ENCODE measurements at places on chromosomes 5 and 9.
A peak's percentile ranks its signal among the peaks of the same experiment; 100 is the strongest.

GRCh38 chr5:33231214-33231710 is 209.5 kb upstream of the TARS1 start:
- no peak for DNase-seq

DNA sequence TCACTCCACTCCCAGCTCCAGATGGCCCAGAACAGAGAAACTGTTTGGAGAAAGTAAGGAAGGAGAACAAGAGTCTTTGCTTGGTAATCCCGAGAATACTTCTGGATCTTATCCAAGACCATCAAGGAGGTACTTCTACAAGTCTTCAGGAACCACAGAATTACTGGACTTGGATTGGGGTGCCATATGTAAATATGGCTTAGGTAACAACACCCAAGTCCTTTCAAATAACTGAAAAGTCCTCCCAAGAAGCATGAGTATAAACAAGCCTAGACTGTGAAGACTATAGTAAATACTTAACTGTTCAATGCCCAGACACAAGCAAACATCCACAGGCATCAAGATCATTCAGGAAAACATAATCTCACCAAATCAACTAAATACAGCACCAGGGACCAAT is 170.0 kb downstream of the MCTP1 start:
- no peak for DNase-seq

DNA sequence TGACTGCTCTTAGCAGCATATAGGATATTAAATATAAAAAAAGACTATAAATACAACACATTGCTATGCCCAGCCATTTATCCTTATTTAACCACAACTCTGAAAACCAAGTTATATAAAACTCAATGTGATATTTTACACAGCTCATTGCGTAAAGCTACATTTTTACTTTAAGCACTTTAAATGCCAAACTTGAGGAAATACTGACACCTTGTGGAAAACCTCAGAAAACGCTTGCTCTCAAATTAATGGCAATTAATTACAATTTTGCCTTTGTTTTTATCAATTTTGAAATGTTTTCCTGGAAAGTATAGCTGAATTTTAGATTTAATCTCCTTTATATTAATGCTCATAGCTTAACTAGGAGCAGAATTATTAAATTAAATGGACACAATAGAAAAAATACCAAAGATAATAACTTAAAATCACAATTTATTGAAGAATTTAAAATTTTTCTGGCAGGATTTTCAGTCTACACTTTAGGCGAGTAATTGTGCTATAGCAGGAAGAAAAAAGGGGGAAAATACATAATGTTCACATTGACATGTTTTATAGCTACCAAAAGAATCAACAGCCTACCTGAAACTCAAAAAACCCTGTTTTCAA is 25.2 kb upstream of the PLAC8L1 start:
- DNase-seq: no peak

GRCh38 chr5:125750861-125751186 is 672.4 kb upstream of the GRAMD2B start:
- DNase-seq: no peak

GRCh38 chr5:169788168-169788567 is 151.1 kb downstream of the DOCK2 start:
- no peak for DNase-seq

DNA sequence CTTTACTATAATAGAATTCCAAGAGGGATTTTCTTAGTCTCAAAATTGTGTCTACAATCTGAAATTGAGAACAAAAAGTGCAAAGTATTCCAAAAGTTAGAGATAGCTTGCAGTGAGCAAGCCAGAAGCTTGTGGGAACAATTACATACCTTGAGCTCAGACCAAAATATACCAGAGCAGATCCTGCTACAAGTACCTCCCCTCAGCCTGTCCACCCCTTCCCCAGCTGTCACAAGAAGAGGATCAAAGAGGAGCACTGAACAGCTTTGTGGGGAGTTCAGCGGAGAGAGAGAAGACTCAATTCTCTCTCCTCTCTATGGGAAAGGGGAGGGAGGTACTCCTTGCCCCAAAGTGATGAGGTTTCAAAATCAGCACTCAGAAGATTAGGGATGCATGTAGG is 869.2 kb upstream of the DMAC1 start:
- no peak for DNase-seq

DNA sequence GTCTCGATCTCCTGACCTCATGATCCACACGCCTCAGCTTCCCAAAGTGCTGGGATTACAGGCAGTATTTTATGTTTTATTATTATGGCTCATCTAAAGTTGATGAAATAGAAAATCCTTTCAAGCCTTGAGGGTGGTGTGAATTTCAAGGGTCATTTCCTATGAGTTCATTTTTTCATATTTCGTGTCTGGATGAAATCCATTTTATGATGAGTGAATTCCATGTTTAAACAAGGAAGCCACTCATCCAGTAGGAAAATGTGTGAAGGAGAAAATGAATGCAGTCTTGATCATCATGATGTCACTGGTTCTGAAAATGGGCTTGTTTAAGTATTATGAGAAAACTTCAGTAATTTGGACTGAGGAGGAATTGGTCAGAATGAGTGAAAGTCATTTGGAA is 74.6 kb upstream of the ZSWIM6 start:
- no peak for DNase-seq

DNA sequence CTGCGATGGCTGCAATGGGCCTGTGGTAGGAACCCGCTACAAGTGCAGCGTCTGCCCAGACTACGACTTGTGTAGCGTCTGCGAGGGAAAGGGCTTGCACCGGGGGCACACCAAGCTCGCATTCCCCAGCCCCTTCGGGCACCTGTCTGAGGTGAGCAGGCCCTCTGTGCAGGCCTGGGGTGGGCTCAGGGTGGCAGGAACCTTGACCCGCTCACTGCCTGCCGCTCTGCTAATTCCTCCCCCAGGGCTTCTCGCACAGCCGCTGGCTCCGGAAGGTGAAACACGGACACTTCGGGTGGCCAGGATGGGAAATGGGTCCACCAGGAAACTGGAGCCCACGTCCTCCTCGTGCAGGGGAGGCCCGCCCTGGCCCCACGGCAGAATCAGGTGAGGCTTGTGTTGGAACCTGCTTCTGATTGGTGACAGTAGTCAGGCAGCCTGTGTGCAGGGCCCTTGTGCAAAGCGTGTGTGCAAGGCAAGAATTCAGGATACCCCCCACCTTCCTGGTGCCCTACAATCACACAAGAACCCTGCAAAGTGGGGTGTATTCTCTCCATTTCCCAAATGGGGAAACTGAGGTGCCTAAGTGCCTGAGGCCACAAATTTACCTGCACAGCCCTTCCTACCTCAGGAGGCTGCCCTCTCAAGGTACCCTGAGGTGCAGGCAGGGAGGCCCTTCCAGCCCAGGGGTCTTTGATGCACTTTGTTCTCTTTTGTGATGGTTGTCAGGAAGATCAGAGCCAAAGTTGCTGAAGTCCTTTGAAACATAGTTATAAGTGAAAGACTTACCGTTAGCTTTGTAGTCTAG is 3.4 kb downstream of the SQSTM1 start:
- no peak for DNase-seq

GRCh38 chr5:31427013-31427723 is 104.7 kb downstream of the DROSHA start:
- no peak for DNase-seq

GRCh38 chr5:159855476-159856191 is 60.6 kb upstream of the ADRA1B start:
- DNase-seq: no peak

- no peak for DNase-seq
Measured at GRCh38 chr9:101352892-101353463, 31.8 kb downstream of the BAAT start.

- no peak for DNase-seq
Measured at GRCh38 chr9:132882616-132883015, 3.9 kb downstream of the SPACA9 start.

DNA sequence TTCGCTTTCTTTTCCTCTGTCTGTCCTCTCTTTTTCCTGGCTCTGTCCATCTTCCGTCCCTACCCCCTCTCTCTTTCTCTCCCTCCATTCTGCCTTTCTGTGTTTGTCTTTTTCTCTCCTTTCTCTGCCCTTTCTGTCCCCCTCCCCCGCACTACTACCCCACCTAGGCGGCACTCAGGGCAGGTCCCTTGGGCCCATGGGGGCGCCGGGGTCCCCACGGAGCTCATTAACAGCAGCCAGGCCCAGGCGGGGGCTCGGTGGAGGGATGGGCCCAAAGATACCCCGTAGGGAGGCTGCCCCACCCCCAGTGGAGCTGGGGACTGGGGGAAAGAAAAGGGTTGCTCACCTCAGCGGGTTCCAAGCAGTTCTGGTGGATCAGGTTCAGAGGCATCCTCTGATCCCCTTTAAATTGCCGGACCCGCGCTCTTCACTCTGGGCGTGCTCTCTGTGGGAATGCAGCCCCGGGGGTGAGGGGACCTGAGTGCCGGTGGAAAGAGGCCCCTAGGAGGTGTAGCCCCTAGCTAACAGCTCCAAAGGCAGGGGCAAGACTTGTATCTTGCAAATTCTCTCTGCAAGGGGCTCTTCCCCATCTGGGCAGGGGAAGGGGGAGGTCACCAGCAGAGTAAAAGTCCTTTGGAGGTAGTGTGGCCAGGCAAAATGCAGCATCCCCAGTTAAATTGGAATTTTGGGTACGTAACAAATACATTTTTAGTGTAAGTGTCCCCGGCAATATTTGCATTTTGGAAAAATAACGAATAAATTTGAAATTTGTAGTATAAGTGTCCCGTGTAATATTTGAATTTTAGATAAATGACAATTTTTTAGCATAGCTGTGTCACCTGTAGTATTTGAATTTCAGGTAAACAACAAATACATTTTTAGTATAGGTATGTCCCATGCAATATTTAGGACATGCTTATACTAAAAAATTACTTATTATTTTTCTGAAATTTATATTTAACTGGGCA is 7.4 kb downstream of the LHX2 start:
- DNase-seq: no peak

DNA sequence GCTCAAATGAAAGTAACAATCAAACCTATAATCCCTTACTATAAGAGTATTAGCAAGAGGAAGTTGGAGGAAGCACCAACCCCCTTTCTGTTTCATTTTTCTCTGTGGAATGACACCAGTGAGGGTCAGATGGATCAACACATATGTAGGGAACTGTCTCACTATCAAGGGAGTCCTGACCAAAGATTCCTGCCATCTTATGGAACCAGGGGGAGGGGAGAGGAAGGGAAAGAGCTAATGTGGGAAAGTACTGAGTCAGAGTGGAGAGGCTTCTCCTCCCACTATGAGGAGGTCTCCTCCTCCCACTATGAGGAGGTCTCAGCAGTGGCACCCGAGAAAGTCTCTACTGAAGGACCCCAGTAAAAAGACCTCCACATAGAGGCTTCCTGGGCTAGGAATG is 73.3 kb upstream of the PCSK1 start:
- no peak for DNase-seq

DNA sequence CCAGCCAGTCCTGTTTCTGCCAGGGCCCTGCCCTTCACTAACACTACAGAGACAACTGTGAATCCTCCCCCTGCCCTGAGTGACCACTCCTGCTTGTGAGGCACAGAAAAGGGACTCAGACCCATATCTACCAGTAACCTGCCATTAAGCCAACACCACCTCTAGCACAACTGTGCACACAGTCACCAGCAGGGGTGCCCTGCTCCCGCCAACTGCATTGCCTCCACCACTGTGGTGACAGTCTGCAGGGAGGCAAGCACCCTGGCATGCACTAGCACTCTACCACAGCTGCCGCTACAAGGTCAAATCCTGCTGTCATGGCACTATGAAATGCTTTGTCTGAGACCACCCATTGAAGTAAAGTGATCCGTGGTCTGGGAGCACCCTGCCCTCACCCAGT is 1028.5 kb upstream of the CDH9 start:
- DNase-seq: no peak

GRCh38 chr9:78118742-78119473 is 87.3 kb upstream of the GNAQ start:
- DNase-seq: no peak

DNA sequence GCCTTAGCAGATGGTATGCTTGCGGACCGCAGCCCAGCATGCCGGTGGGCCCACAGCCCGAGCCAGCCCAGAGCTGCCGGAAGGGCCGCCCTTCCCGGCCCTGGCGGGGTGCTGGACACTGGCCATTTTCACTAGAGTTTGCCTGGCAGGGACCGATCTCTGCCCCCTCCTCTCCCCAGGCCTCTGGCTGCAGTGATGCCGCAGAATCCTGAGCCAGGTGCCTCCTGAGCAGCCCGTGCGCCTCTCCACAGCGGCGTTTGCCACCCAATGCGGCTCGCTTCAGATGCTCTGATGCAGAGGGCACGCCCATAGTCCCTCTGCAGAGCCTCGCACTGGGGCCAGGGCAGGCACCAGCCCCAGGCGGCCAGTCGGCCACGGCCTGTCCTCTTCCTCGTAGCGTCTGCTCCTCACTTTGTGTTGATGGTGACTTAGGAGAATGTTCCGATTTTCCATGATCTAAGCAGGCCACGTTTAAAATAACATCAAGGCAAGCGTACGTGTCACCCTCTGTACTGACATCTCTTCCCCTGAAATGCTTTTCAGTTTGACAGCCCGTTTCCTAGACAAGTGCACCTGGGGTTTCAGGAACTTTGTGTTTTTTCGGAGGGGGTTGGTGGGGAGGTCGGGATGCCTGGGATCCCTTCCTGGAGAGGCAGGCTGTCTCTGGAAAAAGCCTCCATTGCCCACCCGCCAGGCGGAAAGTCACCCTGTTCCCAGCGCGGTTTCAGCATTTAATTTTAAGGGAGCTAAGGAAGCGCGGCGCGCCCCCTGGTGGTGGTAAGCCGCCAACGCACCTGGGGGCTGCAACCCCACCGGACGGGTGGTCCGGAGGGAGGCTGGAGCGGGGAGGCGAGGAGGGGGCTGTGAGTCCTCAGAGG is 29.8 kb upstream of the HMCN2 start:
- peak; percentile 48 for DNase-seq

- DNase-seq: peak; percentile 9
Measured at GRCh38 chr9:33498387-33498786, 24.7 kb upstream of the NOL6 start.

DNA sequence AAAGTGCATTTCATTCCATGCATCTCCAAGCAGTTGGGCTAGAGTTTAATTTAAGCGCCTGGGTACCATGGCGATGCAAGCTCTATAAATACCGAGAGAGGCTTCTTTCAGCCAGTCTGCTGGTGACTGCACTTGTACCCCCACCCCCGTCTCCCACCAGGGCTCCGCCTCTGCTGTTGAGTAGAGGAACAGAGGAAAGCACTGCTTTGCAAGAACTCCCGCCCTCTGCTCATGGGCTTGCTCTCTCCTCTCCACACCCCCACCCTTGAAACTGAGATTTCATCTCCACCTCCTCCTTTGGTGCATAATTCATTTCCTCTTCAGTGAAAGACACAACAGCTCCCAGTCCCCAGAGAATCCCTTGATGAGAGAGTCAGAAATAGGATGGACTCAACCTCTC is 5.1 kb upstream of the WWC1 start:
- no peak for DNase-seq

DNA sequence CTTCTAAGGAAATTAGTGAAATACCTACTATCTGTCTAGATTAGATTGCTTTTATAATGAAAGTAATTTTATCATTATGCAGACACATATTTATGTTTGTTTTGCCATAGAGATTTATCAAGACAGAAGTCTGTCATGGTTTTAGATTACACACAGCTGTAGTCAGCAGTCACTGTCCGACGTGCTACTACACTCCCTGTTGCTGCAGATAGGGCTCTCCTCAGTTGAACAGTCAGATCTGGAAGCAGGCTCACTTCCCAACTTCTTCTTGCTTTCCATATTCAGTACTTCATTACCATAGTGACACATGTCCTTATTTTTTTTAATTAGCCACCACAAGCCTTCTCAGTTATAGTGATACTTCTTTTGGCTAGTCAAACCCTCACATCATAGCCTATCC is 329.9 kb upstream of the ITGA1 start:
- DNase-seq: no peak
